ENCODE measurements at places on chromosomes 11 and 22.

DNA sequence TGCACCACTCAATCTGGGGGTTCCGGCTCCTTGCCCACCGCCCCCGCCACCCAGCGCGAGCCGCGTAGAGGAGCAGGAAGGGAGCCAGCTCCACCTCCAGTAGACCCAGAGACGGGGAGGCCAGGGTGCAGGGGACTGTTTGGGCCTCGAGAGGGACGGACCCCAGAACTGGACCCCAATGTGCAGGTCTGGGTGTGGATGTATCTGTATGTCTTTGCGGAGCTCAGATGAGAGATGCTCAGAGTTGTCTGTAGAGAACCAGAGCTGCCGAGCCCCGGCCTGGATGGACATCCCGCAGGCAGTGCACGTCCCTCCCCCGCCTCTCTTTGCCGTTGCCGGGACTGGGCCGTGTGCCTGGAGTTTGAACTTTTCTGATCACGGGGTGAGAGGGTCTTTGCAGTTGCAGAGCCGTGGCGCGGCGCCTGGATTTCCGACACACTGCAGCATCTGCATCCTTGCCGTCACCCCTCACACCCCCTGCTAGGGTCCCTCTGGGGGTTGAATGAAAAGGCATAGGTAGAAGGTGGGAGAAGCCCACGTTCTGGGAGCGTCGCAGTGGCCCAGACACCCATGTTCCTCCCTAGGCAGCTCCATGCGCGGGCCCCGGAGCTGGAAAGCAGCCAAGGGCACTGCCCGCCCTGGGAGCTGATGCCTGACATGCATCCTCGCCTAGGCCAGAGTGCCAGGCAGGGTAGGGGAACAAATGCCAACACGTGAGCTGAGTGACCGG lies 105.2 kb downstream of the KCNQ1 start:
- H3K27me3 ChIP-seq: no peaks in the 10 kb centered on the region
- peak; percentile 23 for DNase-seq
- no peak overlapping the region for H3K4me3 ChIP-seq
- no peaks in the 10 kb centered on the region for H3K36me3 ChIP-seq
- H3K27ac ChIP-seq: no peak overlapping the region

DNA sequence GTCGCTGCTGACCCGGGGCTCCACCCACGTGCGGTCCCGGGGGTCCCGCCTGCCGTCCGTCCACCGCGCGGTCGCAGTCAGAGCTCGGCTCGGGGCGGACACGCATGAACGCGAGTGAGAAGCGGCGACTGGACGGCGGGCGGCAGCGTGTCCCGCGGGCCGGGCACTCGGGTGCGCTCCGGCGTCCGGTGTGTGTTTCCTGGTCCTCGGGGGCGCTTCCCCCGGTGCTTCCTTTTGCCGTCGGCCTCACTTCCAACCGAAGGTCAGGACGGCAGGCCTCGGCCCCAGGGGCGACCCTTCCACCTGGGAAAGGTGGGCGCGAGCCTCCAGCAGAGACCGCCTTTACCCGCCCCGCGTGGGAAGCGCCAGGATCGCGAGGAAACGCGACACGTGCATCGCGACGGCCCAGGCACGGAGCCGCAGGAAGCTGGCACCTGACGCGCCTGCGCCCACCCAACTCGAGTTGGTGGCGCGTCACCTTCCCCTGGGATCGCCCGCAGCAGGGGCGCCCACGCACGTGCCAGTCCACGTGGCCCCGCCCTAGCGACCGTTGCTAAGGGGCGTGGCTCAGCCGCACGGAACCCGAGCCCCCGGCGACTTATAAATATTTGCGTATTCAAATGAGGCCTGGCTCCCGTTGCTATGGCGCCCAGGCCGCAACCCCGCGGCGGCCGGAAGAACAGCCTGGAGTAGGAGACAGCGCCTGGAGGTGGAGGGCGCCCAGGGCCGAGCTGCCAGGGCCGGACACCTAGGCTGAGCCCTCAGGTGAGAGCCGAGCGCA lies at the start of gene LRRC56:
Gene LRRC56 (plus strand): TSS at position 687 of the 781 bp plus-strand sequence. CDS start 3,158 bp downstream, outside the sequence.
- peaks cover 7% of the 10 kb centered on the region for H3K4me1 ChIP-seq
- peak; percentile 90 for DNase-seq
- H3K4me3 ChIP-seq: peak within 1 kb of the TSS; percentile 89
- H3K27me3 ChIP-seq: no peaks in the 10 kb centered on the region
- peak within 1 kb of the TSS; percentile 92 for H3K27ac ChIP-seq

GRCh38 chr11:123698546-123699127 lies 42.8 kb downstream of the ZNF202 start:
- no peak overlapping the region for H3K4me3 ChIP-seq
- H3K27ac ChIP-seq: no peak overlapping the region
- H3K27me3 ChIP-seq: peaks cover 20% of the 10 kb centered on the region

GRCh38 chr22:40511604-40512003 lies 124.9 kb downstream of the MRTFA start:
- H3K27me3 ChIP-seq: no peaks in the 10 kb centered on the region
- H3K27ac ChIP-seq: no peak overlapping the region
- DNase-seq: no peak
- H3K4me3 ChIP-seq: no peak overlapping the region

DNA sequence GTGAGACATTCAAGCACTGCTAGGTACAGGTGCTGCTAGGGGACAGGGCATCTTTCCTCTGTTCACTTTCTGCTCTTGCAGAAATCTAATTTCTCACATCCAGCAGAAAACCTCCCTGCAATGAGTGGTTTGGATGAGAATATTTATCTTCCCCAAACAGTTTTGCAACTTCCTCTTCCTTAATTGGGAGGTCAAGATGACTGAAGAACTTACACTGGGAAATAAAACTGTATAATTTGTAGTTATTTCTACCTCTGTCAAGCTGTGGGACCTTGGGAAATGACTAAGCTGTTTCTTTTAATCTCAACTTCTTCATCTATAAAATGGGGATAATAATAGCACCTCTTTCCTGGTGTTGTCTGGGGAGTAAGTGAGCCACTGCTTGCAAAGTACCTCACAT lies 69.8 kb downstream of the PRR5L start:
- no peak overlapping the region for H3K4me3 ChIP-seq
- peaks cover 60% of the 10 kb centered on the region for H3K27me3 ChIP-seq
- no peak for DNase-seq

All from activated naive CD8-positive, alpha-beta T cell treated with anti-CD3 and anti-CD28 coated beads, Interleukin-2, amount 10 ng/mL, durations not matched to agents 7 days and 5 days (primary cell).